Activated CD4-positive, alpha-beta T cell treated with anti-CD3 and anti-CD28 coated beads for 36 hours (primary cell): ENCODE measurements at places on chromosomes 16 and 17. TPM values are rescaled to one million over a fixed set of nuclear protein-coding genes. Genes with fewer than 3 reads are reported as not detected.

DNA sequence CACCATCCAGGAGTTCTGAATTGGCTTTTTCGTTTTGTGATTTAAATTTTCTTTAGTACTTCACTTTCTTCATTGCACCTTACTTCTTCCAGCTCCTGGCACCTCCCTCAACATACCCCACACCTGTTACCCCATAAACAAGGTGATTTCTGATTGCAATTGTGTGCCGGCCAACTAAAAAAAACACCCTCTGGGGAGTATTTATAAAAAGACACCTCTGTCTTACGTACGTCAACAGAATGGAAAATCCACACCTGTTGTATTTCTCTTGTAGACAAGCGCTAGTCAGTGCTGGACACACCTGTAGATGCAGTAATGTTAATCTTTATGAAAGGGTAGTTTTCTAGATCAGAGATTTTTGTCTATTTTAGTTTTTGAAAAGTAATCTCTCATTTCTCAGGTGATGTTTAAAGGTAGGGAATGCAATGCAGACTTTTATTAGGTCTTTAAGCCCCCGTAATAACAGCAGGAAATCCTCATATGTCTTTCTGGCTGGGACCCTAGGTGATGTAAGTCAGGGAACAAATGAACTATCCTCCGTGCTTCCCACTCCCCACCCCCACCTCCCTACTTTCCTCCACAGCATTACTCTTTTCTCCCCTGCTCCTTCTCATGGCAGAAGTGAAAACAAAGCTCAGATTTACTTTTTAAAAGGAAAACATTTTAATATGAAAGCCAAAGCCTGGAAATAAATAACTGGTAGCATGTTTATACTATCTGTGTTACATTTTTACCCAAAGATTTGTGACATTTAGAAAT lies 4.2 kb downstream of the MSI2 start:
- no peak for DNase-seq

DNA sequence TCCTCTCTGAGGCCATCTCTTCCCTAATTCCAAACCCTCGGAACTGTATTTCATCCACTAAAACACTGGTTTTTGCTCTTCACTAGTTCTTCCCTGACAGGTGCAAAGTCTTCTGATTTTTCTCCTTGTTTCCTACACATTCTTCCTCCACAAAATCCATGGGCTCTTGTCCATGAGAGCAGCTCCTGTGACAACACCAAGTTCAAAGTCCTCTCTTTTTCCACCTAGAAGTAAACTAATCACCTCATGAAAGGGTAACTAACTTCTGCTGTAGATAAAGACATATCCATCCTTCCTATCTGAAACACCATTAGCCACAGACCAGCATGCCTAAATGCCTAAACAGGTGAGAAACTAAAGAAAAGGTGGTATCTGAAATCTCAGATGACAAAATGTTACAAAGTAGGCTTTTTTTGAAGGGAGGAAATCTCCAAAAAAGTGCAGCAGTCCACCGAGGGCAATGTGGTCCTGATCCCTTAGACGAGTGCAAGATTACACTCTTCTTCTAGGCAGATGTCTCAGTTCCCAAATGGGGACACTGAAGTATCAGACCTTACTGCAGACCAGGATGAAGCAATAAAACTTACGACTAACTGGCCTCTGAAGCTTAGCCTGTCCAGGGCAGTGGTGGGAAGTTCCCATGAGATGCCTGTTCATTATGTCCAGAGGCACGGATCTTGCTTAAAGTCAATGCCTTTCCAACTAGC lies 2.8 kb downstream of the PIP4K2B start:
- no peak for DNase-seq

Gene NPB
- total RNA-seq: not detected

Gene HOXB3
- total RNA-seq: 0.47 TPM

Gene SRRM2
- total RNA-seq: 598 TPM

Gene MFAP4
- not detected for total RNA-seq

Gene CDC42EP4
- total RNA-seq: 0.91 TPM

GRCh38 chr17:42315402-42316156 lies 27.3 kb downstream of the STAT5A start:
- peak; percentile 38 for DNase-seq
